CD8-positive, alpha-beta memory T cell (primary cell): ENCODE measurements at places on chromosomes 7 and 10. TPM values are rescaled to one million over a fixed set of nuclear protein-coding genes. Genes with fewer than 3 reads are reported as not detected.

GRCh38 chr10:78514459-78514858, 480.8 kb downstream of the RPS24 start:
- H3K4me1 ChIP-seq, result no peaks in the 10 kb centered on the region
- H3K4me3 ChIP-seq, result no peak overlapping the region
- no peaks in the 10 kb centered on the region for H3K27me3 ChIP-seq

GRCh38 chr10:78769526-78769925, 299.2 kb upstream of the ZMIZ1 start:
- no peak overlapping the region for H3K27ac ChIP-seq
- no peak for DNase-seq
- H3K36me3 ChIP-seq, result no peaks in the 10 kb centered on the region
- H3K4me1 ChIP-seq, result no peaks in the 10 kb centered on the region

DNA sequence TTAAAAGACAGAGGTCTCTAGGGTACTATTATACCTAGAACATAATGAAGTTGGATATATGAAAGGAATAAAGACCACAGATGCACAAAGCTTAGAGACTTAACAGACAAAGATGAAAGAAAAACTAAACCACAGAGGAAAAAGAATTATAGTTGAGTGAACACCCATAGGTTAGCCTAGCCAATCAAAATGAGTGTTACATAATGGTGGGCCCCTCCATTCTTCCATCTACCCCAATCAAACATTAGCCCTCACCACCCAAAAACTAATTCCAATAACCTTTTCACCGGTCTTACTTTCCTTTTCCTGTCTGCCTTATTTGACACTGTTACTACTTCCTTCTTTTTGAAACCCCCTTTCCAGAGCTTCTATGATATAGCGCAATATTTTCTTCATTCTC, 130.1 kb downstream of the ELMO1 start:
- peaks cover 37% of the 10 kb centered on the region for H3K4me1 ChIP-seq
- H3K27me3 ChIP-seq, result no peaks in the 10 kb centered on the region
- H3K4me3 ChIP-seq, result no peak overlapping the region

The RET gene
- not detected for total RNA-seq

The FAM25C gene
- total RNA-seq, result not detected

The RPEL1 gene
- total RNA-seq, result not detected
